Vagina (tissue), 2 donors: ENCODE measurements at places on chromosomes 4 and X. TPM values are rescaled to one million over a fixed set of nuclear protein-coding genes. Genes with fewer than 3 reads are reported as not detected.

GRCh38 chr4:154049457-154050181 lies 260.7 kb upstream of the SFRP2 start:
- no peak overlapping the region for H3K27ac ChIP-seq
- H3K4me3 ChIP-seq: no peak overlapping the region

GRCh38 chr4:184854673-184855072 lies 28.9 kb upstream of the ACSL1 start:
- DNase-seq: no peak
- H3K36me3 ChIP-seq: no peaks in the 10 kb centered on the region
- no peak overlapping the region for H3K27ac ChIP-seq
- no peaks in the 10 kb centered on the region for H3K27me3 ChIP-seq

GRCh38 chr4:113955948-113956347 lies 23.5 kb downstream of the ARSJ start:
- DNase-seq: no peak
- peaks cover 27% of the 10 kb centered on the region for H3K4me1 ChIP-seq
- no peaks in the 10 kb centered on the region for H3K27me3 ChIP-seq
- H3K36me3 ChIP-seq: no peaks in the 10 kb centered on the region
- H3K4me3 ChIP-seq: no peak overlapping the region

The GALNTL6 gene
- 0.74 TPM for total RNA-seq

The AREG gene
- 16.9 TPM for total RNA-seq

The SH3D19 gene
- total RNA-seq: 86.4 TPM
